Breast epithelium (tissue), 4 donors: ENCODE measurements at places on chromosomes 3 and 15.
A peak's percentile ranks its signal among the peaks of the same experiment; 100 is the strongest.

GRCh38 chr3:52846432-52846965 lies 11.7 kb upstream of the MUSTN1 start:
- DNase-seq = no peak

DNA sequence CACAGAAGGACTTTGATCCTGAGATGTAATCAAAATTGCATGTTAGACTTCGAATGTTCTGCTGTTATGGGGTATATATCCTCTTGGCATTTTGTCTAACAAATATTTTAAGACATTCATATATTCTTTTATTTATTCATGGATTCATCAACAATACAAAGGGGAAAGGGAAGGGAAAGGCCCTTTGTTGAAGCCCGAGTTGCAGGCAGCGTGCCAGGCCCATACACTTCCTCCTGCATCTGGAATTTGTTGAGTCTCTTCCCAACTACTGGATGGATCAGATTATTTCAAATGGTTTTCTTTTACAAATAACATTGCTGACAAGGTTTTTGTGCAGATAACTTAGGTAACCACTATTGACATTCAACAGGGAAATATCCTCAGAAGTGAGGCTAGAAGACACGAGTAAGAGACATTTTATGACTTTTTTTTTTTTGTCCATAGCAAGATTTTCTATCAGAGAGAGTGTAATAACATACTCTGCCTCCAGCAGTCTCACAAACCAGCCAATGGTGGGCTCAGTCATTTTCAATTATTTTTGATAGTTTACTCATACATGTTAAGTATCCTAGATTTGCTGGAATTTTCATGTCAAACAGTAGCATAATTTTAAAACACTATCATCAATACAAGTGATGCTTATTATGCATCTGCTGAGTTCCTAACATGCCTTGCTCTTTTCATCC lies 94.3 kb downstream of the RPL39L start:
- DNase-seq = no peak

- no peak for DNase-seq
Measured at GRCh38 chr15:81016489-81017068, 15.9 kb downstream of the TLNRD1 start.

DNA sequence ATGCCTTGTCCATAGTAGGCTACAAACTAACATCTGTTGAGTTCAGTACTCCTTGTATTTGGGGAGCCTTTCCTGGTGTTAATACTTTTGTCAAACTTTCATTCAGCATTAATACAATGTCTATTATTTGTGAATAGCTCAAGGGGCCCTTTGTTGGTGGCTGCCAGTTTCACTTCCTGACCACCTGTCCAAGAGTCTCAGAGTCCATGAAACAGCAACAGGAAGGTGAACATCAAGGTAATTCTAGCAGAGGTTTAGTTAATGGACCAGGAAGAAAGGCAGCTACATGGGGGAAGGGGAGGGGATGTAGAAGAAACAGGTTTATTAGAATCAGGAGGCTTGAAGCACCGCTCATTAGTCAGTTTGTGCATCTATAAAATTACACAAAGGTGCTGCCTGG lies 386.9 kb downstream of the PDCD6IP start:
- no peak for DNase-seq

DNA sequence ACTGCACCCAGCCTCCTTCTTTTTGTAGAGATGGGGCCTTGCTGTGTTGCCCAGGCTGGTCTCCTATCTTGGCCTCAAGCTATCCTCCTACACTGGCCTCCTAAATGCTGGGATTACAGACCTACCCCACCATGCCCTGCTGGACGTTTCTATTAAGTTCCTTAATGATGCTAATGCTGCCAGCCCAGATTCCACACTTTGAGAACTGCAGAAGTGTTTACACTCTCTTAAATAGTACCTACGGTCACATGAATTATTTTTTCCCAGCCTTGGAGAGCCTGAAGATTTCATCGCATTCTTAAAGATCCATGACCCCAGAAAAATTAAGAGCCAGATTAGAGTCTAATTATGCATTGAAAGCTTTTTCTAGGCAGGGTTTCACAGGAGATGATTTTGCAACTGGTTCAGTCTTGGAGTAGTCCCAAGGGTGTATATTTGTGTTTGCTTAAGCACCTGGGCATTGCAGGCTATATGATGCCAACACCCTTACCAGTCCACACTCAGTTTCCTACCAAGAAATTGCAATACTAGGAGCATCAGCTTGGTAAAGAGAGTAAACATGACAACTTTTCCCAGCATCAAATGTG lies 36.6 kb downstream of the TM4SF4 start:
- DNase-seq = no peak

GRCh38 chr3:43958005-43958770 lies 267.4 kb downstream of the ABHD5 start:
- no peak for DNase-seq

DNA sequence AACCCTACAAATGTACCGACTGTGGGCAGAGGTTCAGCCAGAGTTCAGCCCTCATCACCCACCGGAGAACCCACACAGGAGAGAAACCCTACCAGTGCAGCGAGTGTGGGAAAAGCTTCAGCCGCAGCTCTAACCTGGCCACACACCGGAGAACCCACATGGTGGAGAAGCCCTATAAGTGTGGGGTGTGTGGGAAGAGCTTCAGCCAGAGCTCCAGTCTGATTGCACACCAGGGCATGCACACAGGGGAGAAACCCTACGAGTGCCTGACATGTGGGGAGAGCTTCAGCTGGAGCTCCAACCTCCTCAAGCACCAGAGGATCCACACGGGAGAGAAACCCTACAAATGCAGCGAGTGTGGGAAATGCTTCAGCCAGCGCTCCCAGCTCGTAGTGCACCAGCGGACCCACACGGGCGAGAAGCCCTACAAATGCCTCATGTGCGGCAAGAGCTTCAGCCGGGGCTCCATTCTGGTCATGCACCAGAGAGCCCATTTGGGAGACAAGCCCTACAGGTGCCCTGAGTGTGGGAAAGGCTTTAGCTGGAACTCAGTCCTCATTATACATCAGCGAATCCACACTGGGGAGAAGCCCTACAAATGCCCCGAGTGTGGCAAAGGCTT lies 20.7 kb downstream of the ZSCAN2 start:
- DNase-seq = peak; percentile 25

GRCh38 chr3:153372326-153372725 lies 210.3 kb downstream of the RAP2B start:
- DNase-seq = no peak

GRCh38 chr3:53671192-53671960 lies 174.8 kb downstream of the CHDH start:
- no peak for DNase-seq

DNA sequence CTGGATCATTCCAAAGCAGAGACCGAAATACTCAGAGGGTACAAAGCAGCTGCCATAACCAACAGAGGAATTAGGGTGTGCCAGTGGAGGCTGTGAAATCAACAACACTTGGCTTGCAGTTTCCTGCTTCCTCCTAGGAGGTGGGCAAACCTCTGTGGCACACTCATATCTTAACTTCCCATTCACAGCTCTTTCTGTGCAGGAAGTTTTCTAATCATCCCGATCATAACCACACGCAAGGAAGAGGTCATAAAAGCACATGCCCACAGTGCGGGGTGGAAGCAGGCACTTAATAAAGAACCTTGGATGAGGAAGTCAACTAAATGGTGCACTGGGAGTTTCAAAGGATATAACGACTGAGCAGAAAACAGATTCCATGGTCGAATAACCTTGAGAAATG lies 5.1 kb downstream of the SCAMP2 start:
- no peak for DNase-seq

- DNase-seq = no peak
Measured at GRCh38 chr15:85008474-85009260, 27.0 kb downstream of the PDE8A start.

- DNase-seq = no peak
Measured at GRCh38 chr15:41104234-41104633, 11.8 kb downstream of the INO80 start.

DNA sequence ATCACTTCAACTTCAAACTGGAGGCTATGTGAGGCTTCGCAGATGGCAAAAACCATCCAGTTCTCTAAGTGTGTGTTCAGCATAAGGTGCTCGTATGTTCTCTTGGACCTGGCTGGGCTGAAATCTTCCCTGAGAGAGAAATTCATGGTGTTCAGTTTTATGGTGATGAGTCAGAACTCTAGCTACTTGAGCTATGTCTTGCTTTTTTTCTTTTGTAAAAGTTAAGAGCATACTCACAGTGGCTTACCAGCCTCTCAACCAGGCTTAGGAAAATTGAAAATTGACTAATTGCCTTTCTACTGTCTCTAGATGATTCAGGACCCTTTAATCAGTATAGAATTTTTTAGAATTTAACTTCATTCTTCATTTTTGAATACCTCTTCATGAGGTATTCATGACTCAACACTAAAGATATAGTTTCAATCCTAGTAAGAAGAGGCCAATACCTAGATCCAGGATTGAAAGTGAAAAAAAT lies 617.5 kb downstream of the TBL1XR1 start:
- DNase-seq = no peak
